NCI-H1694 treated with DMSO at 0.1 percent for 48 hours (cell line): ENCODE measurements at places on chromosomes 4 and X.
A peak's percentile ranks its signal among the peaks of the same experiment; 100 is the strongest.

DNA sequence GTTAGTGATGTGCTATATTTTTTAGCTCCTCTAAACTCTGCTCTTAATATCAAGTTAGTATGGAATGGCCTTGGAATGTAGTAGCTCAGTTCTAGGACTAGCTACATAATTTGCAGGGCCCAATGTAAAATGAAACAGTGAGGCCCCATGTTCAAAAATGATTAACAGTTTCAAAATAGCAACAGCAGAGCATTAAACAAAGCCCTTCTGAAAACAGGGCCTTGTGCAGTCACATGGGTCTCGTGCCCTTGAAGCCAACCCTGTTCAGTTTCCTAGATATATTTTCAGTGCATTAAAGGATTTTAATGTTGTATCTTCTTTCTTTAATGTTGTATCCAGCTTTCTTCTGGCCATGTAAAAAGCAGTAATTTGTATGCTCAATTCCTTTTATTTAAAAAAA is 82.1 kb downstream of the TASL start:
- DNase-seq = no peak

GRCh38 chrX:10549280-10549679 is 71.1 kb downstream of the MID1 start:
- peak; percentile 40 for DNase-seq

GRCh38 chrX:14930663-14931062 is 57.4 kb downstream of the MOSPD2 start:
- no peak for DNase-seq

DNA sequence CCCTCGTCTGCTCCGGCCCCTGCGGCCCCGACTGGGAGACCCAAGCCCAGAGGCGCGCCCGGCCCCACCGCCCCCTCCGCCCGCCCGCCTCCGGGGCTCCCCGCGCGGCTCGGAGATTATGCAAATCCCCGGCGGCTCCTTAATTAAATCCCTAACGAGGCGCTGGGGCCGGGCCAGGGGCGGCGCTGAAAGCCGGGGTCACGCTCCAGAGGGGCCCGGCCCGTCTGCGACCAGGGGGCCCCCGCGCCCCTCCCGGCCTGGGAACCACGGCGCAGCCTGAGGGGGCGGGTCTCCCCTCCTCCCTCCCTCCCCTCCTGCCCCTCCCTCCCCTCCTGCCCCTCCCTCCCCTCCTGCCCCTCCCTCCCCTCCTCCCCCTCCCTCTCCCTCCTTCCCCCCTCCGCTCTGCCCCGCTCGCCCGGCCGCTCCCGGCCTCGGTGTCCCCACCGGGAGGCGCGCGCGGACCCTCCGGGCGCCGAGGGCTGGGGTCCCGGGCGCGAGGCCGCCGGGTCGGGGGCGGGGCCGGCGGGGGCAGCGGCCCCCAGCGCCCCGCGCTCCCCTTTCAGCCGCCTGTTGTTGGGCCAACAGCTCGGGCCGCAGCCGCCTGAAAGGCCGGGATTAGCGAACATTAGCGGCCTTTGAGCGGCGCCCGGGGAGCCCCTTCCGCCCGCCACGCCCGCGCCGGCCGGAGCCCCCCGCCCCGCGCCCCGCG is 25.9 kb upstream of the FGFR3 start:
- DNase-seq = no peak

DNA sequence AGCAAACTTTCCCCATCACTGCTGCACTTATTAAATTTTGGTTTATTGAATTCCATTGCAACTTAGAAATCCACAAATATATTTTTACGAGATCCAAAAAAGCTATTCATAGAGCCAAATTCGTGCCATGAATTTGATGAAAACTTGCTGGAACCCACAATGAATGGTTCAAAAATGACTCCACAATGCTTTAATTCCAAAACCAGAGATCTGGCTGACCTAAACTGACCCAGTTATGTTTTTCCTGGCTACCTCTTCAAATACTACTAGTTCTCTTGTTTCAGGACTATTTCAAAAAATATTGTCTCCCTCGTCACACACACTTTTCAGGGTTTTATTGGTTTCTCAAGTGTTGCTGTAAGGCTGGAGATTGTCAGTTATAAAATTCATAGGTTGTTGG is 474.8 kb downstream of the PDGFC start:
- no peak for DNase-seq

GRCh38 chrX:45872480-45872879 is 671.8 kb upstream of the DIPK2B start:
- no peak for DNase-seq

DNA sequence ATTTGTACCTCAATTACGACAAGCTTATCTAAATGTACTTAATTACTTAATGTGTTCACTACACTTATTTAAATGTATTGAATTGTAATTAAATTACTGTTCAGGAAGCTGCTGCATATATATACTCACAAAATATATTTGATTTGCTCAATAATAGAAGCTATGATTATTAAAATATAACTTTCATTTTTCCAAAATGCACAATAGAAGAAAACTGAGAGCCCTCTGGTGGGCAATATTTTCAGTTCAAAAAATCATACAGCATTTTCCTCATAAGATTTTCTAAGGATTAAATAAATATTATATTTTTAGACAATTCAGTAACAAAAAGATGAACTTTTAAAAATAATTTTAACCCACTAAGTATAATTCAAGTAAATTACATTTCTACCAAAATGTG is 217.3 kb downstream of the DKK2 start:
- DNase-seq = no peak
